Natural killer cell (primary cell): ENCODE measurements at places on chromosomes 5 and 9. TPM values are rescaled to one million over a fixed set of nuclear protein-coding genes. Genes with fewer than 3 reads are reported as not detected.

The WDR70 gene
- 36.3 TPM for total RNA-seq

- no peak for DNase-seq
Observed at GRCh38 chr9:32596096-32596865, 23.3 kb upstream of the NDUFB6 start.

The PCA3 gene
- total RNA-seq: not detected

The PLEKHG4B gene
- total RNA-seq: not detected

- DNase-seq: no peak
Observed at GRCh38 chr9:7245976-7246580, 488.3 kb downstream of the KDM4C start.

GRCh38 chr9:124452841-124453585, 2.8 kb downstream of the ADGRD2 start:
- no peak for DNase-seq
